ENCODE measurements at places on chromosomes 2 and 18.

DNA sequence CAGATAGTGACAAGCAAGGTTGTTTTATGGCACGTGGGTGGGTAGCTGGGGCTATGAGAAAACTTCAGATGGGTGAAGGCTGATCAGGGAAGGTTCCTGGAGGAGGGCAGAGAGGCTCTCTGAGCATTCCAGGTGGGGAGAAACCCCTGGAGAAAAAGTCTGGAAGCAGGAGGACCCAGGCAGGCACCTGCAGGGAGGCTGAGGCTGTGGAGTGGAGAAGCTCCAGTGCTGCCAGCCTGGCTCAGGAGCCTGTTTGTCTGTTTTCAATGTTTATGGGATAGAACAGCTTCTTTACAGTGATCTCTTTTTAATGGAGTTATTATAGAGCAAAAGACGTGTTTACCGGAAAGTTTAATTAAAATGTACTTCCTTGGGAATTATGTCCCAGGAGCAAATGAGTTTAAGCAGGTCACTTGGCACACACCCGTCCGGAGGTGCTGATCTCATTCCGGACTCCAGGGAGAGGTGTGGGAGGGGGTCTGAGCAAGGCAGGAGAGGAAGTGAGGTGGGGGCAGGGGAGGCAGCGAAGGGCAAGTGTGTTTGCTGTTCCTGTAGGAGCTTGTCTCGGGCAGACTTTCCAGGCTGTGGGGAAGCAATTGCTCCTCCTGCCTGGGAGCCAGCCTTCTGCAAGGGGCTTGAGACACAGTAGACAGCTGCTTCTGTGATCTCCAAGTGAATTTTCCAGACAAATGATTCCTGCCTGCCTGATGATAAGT, 239.5 kb downstream of the MYCN start:
- no peak for DNase-seq

DNA sequence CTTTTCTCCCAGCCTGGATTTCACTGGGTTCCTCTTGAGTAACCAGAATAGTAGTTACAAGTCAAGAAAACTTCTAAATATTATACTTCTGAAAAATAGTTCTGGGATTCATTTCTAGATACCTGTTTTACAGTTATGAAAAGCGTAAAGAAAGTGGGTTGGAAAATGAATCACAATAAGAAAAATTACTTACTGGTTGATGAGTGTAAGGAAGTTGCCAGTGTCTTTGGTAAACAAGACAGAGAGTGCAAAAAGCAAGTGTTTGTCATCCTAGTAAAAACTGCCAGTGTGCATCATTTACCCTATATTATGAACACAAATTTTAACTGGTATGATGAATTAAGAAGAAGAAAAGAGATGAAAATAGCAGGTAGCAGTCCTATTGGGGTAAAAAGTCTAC, 88.9 kb downstream of the R3HDM1 start:
- no peak for DNase-seq

DNA sequence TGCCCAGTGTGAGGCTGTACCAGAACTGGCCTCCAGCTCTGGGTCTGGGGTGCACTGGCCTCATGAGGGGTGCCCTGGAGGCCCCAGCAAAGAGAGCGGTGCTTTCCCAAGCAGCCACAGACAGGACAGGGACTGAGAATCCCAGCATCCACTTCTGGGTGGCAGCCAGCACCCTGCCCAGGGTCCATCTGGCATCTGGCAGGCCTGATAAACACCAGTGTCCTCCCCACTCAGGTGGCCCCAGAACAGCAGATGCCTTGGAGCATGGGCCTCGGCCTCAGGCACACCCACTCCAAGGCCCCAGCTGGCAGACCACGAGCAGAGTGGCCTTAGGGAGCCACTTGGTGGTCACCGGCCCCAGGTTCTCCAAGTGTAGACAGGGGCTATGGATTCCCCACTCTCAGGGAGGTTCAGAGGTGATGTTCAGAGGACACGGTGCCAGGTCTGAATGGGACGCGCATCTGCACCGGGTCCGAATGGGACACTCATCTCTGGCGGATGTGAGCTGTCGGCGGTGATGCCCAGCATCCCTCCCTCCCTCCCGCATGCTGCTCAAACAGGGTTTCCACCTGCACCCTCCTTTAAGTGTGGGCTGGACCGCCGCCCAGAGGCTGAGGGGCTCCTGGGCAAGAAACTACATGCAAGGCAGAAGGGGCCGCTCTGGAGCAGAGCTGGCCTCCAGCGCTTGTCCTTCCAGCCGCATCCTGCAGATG, 82.2 kb upstream of the GPC1 start:
- DNase-seq, result no peak

DNA sequence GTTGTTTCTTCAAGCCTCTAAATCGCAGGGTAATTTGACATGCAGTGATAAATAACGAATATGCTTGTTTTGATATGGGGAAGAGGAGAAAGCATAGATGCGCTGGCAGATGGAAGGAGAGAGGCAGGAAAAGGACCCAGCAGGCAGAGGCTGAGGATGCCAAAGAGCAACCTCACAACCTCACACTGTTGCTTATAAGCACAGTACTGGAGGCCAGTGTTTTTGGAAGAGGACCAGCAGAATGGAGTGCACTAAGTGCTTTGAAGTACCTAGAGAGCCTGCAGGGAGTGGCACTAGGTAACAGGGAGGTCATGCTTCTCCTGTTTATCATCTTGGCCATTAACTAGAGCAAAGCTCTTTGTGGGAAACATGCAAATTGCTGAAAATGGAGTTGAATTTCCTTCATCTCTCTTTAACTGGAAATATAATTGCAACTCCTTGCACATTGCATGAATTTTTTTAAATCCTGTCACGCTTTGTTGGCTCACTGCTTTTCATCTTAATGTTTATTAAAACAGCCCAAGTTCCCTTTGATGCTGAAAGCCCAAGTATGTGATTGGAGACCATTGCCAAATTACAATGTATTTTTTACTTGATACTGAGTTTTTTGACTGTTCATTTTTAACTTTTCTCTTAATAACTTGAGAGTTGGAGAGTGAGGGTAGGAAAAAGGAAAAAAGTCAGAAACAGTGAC, 236.4 kb downstream of the LRRTM1 start:
- DNase-seq, result no peak

- DNase-seq, result no peak
Observed at GRCh38 chr2:62208074-62208757, 12.3 kb downstream of the B3GNT2 start.

DNA sequence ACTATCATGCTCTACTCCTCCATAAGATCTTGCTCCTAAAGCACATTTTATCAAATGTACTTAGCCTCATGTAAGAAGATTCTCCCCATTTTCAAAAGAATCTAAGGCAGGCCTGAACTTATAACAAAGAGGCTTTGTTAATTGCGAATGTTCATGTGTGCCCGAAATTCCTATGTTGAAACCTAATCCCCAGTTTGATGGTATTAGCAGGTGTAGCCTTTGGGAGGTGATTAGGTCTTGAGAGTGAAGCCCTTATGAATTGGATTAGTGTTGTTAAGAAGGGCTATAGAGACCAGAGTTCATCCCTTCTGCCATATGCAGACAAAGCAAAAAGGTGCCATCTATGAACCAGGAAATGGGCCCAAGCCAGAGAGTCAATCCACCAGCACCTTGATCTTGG, 234.5 kb downstream of the PAX3 start:
- DNase-seq, result no peak

DNA sequence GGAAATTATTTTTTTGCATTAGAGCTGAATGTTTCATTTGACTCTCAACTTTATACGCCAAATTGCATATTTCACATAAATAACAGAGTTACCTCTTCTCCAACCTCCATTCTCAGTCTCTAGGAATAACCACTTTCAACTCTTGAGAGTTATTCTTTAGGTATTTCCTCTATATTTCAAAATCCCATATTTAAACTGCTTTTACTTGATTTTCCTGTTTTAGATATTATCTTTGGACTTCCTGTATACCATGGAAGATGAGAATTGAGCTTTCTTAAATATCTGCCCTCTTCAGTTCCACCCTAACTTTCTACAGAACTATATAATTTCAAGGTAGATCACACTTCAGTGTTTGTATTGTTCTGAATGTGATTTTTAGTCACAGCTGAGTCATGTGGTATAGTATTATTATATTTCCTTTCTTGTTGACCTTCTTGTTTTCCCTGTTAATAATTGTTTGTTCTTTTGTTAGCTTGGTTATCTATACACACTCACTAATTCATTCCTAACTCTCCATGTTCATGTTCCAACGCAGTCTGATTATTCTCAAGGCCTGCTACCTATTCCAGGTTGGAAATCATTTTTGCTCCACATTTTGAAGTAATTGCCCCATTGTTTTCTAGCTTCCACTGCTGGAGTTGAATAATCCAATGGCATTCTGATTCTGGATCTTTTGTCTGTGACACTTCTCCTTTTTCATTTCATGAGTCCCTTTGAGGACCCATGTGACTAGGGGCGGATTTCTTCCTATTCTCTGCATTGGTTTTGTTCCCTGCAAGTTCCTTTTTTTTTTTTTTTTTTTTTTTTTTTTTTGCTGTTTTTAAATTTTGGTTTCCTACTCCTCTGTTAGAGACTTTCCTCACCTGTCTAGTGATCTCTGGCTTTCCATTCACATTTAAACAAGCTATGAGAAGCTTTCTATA, 156.8 kb upstream of the RBMS1 start:
- no peak for DNase-seq

- DNase-seq, result no peak
Observed at GRCh38 chr2:6139142-6139541, 447.0 kb downstream of the SOX11 start.

DNA sequence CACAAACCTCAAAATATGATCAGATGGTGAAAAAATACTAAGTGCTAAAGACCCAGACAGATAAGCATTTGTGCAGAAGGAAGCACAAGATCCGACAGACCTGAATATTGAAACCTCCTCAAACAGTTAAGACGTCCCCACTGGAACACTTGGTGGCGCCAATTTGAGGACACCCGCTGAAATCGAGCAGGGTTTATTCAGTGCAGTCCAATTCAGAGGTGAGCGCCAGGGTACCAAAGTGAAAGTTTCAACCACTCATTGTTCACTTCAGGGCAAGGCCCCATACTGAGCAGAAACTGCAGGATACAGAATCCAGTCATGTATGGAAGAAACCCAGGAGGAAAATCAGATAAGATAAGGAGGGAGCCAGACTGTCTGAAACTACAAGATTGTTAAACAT, 417.6 kb downstream of the LRRTM4 start:
- no peak for DNase-seq

DNA sequence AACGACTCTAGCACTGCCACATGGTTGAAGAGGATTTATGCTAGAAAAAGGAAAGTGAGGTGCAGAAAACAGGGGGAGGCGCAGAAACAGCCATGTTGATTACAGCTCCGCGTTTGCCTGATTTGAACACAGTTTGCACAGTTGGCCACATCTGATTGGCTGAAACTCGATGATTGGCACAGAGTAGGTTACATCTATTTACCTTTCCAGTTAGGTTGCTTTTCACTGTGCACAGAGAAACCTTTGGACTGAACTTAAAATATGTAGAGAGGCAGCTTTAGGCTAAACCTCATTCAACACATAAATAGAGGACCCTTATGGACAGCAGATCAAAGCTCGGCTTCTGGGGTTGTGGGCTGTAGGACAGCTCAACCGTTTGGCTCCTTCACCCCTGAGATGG, 153.7 kb upstream of the APCDD1 start:
- no peak for DNase-seq

- no peak for DNase-seq
Observed at GRCh38 chr2:174551697-174552096, 45.9 kb downstream of the WIPF1 start.

DNA sequence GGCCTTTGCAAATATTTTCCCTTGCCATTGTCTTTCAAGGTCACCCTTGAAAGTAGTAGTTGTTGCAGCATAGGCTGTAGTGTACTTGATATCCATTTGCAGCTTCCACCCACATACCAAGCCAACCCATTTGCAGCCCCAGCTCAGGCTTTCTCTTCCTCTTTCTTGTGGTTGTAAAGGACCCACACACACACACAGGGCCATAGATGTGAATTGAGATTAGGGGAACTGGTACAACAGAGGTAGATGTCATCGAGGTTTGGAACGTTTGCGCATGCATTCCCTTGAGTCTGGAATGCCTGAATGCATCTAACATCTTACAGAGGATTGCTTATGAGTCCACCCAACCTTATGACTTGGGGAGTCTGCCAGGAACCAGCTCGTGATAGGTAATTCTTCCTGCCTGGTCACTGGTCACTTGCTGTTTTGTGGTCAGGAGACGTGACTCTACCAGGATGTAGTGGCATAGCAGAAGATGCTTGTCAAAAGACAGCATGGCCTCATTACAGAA, 91.9 kb downstream of the MRPS9 start:
- DNase-seq, result no peak

DNA sequence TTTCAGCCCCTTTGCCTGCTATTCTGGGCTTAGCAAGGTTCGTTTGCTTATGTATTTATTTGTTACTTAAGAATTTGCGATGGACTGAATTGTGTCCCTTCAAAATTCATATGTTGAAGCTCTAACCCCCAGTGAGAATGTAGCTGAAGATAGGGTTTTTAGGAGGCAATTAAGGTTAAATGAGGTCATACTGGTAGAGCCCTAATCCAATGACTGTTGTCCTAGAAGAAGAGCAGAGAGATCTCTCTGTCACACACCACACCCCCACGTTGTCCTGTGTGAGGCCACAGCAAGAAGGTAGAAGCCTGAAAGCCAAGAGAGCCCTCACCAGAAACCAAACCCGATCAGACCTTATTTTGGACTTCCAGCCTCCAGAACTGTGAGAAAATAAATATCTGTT, 66.7 kb downstream of the KIAA1328 start:
- no peak for DNase-seq

Measured in HuH-7.5 (cell line).